HEK293T (cell line): ENCODE measurements at places on chromosomes 7 and 10.

GRCh38 chr10:18240185-18240882, 100.1 kb downstream of the CACNB2 start:
- no peak for DNase-seq

- no peak for DNase-seq
Observed at GRCh38 chr10:122173337-122173736, 97.8 kb upstream of the BTBD16 start.

GRCh38 chr10:110305767-110306451, 1.2 kb upstream of the SMNDC1 start:
- peak; percentile 44 for DNase-seq

DNA sequence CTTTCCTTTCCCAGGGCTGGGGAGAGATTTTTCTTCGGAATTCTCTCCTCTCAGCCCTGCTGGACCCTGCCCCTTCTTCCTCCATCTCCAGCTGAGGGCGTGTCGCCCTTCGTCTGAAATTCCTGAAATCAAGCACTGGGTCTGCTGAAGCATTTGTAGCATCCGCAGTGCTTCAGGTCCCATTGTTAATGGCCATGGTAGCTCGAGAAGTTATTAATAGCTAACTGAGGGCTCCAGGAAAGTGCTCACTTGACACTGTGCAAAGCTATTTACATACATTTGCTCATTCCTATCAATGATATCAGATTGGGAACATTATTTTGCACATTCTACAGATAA, 515 bp downstream of the FAM149B1 start:
- DNase-seq = no peak

DNA sequence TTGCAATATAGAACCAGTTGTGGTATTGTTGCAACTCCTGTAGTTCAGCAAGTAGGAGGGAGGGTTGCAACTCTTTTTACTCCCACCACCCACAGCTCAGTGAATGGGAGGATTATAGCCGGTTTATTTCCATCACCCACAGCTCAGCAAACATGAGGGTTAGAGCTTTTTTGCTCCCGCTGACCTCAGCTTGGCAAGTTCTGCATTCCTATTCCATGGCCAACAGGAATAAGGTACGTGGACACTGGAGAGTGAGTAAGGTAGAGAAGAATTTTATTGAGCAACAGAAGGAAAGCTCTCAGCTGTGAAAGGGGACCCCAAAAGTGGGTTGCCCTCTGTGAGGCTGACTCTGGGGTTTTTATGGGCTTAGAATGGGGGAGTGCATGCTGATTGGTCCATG, 167.1 kb upstream of the SMIM30 start:
- DNase-seq = no peak

GRCh38 chr7:150388709-150389531, 9.8 kb downstream of the ZNF775 start:
- no peak for DNase-seq

- DNase-seq = no peak
Observed at GRCh38 chr10:61628875-61629513, 33.7 kb upstream of the CABCOCO1 start.

GRCh38 chr10:35608328-35608672, 3.2 kb downstream of the GJD4 start:
- DNase-seq = no peak

DNA sequence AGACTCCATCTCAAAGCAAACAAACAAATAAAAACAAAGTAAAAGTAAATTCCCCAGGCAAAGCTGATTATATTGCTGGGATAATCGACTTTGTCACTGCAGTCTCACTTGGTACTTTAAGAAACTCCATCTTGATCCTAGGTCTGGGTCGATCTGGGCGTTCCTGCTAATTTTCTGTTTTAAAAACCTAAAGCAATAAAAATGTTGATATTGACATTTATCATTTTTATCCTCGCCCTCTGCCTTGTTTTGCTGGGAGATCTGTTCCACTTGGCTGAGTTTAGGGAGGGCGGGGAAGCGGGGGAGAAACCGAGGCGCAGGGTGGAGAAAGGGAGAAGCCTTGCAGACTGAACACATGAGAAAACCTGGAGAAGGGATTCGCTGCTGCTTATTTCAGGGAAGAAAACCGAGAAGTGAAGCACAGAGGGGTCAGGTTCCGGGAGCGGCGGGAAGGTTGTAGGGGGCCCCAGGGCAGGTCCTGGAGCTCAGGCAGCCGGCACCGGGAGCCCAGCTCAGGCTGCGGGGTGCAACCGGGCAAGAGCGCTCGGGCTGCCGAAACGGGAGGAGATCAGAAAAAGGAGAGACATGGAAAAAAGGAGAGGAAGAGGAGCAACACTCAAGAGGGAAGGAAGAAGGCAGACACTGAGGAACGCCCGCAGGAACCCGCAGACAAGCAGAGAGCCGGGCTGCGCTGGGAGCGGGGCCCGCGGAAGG, 27.3 kb upstream of the KMT2C start:
- DNase-seq = peak; percentile 60

DNA sequence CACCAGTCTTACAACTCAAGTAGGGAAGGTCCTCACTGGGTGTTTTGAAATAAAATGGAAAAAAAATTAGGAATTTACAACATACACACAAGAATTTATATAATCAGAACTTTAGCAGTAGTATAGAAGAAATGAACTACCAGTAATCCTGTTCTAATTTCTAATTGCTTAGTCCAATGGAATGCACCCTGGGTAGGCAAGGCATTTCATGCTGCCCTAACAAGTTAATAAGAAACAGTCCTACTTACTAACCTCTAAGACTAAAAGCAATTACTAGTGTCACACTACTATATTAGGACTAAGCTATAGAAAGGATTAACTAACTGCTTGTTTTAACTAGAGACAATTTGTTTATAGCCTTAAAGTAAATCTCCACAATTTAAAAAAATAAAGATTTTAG, 158.1 kb downstream of the BTAF1 start:
- DNase-seq = no peak

DNA sequence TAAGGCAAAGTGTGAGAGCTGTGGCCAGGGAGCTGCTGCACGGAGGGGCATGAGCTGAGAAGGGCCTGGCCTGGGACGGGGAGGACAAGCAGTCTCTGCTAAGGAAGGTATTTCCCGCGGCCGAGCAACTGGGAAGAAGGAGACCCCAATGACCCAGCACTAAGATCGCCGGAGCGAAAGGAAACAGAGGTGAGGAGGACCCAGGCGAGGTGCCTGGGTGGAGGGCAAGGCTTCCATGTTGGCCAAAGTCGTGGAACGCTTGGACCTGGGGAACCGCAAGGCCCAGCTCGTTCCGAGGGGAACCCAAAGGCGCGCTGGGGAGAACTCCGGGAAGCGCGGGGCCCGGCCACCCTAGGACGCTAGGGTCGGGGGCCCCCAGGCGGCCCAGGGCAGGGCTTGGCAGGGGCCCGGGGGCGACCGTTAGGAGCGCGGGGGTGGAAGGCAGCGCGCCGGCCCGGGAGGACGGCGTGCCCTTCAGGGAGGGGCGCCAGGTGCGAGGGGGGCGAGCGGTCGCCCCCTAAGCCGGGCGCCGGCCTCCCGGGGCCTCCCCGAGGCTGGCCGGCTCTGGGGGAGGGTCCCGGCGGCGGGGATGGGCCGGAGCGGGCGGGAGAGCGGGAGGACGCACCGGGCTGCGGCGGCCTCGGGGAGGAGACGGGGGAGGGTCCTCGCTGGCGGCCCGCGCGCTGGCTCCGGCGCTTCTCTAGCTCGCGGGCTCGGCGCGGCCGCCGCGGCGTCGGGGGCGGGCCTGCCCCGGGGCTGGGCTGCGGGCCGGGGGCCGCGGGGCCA, 545 bp downstream of the GIGYF1 start:
- peak; percentile 42 for DNase-seq

DNA sequence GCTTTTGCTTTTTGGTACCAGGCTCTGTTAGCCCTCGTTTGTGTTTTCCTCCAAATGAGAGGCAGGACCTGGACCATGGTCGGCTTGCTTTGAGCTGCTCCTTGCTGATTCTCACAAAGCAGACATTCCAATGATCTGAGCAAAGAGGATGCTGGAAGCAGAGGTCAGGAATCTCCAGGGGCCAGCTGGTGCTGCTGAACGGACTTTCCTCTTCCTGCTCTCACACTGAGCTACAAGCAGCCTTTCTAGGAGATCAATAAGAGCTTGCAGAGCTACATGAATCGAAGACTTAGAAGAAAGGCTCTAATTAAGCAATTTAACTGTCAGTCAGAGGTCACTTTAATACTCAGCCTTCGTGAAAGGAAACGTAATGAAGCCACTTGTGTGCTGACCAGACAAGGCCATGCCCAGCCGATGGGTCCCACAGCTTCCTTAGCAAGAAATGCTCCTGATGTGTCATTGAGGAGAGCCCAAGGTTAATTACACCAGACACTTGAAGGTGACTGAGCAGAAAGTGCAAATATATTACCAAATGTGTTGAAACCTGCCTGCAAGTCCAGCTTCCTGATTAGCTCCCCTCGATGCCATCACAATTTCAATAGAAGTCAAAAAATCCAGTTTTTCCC, 151.3 kb upstream of the RSU1 start:
- no peak for DNase-seq

- DNase-seq = no peak
Observed at GRCh38 chr7:72106405-72106804, 305.7 kb downstream of the CALN1 start.

GRCh38 chr10:59829024-59829423, 75.8 kb upstream of the MRLN start:
- no peak for DNase-seq

DNA sequence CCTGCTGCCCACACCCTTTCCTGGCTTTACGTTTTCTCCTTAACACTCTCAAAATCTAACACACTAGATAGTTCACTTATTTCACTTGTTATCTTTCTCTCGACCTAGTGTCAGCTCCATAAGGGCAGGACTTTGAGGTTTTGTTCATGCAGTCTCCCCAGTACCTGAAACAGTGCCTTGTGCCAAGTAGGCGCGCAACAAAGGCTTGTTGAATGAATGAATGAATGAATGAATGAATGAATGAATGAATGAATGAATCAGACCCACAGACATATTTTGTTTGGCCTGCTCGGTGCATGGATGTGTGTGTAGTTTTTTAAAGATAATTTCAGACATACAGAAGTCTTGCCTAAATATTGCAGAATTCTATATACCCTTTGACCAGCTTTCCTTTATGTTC, 6.2 kb downstream of the TYSND1 start:
- DNase-seq = no peak

GRCh38 chr7:124059375-124059774, 26.5 kb upstream of the TMEM229A start:
- no peak for DNase-seq

GRCh38 chr7:29976673-29977415, 12.8 kb downstream of the SCRN1 start:
- no peak for DNase-seq
